ENCODE measurements at places on chromosomes 11 and 22.

- DNase-seq: no peak
These were observed 16.7 kb upstream of the CARD18 start for GRCh38 chr11:105156231-105156630.

GRCh38 chr11:62905296-62905695 is 15.9 kb downstream of the CHRM1 start:
- no peak for DNase-seq

GRCh38 chr11:67401495-67402191 is at the start of gene PPP1CA:
Gene PPP1CA, minus strand, starts transcription at chr11:67401858. Its CDS starts 76 bp downstream, at chr11:67401782.
- peak; percentile 62 for DNase-seq

- DNase-seq: no peak
These were observed 10.1 kb upstream of the VSIG10L2 start for GRCh38 chr11:125935618-125936199.

DNA sequence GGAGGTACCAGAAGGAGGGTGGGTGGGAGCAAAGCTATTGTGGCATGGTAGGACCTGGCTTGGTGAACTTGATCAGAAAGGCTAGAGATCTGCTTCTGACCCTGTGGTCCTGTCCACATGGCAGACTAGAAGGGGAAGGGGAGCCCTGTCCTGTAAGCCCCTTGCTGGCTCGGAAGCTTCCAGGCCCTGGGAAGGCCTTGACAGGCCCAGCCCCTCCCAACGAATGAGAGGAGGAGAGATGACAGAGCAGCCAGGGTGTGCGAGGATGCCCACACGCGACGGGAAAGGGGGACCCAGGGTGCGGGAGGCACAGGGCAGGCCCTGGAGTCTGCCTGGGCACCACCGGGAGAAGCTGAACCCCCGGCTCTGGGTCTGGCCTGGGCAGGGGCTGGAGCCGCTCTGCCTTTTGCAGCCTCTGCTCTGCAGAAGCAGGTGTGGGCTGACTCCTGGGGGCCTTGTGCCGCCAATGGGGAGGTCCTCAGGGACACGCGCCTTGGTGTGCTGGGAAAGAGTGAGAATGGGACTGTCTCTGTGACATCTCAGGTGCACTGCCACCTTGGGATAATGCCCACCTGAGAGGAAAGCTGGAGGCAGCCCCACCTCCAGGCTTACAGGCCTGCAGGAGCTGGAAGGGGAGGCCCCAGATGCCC is 1447.5 kb downstream of the BRD1 start:
- DNase-seq: no peak

- no peak for DNase-seq
These were observed 14.8 kb upstream of the MPPED1 start for GRCh38 chr22:43396934-43397457.

DNA sequence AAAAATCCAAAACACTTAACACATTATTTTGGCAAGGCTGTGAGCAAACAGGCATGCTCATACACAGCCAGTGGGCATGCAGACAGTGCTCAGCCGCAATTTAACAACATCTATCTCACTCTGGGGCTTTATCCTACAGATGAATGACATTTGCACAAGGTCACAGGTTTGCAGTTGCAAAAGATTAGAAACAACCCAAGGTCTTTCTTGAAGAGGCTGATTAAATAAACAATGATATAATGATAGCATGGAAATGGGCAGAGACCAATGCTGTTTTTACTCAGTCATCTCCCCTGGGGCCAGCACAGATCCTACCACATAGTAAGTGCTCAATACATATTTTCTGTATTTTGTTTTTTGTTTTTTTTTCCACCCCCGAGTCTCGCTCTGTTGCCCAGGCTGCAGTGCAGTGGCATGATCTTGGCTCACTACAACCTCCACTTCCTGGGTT is 9.4 kb downstream of the A4GALT start:
- DNase-seq: no peak

DNA sequence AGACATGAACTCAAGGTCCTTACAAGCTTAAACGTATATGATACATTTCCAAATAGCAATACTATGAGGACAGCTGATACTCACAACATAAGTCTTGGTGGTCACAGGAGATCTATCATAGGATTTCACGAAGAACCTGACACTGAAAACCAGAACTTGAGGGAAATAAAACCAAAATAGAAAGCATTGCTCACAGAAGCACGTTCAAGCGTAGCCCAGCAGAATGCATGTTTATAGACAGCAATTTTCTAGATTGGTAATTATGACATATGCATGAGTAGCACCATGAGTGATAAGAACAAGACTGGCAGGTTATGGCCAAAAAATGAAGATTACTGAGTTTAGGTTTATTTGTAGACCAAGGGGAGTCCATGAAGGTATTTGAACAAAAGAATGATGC is 243.5 kb downstream of the ETS1 start:
- no peak for DNase-seq

GRCh38 chr11:125446279-125446678 is 49.8 kb downstream of the FEZ1 start:
- no peak for DNase-seq

GRCh38 chr22:44427611-44428470 is 70.2 kb downstream of the RTL6 start:
- DNase-seq: no peak

DNA sequence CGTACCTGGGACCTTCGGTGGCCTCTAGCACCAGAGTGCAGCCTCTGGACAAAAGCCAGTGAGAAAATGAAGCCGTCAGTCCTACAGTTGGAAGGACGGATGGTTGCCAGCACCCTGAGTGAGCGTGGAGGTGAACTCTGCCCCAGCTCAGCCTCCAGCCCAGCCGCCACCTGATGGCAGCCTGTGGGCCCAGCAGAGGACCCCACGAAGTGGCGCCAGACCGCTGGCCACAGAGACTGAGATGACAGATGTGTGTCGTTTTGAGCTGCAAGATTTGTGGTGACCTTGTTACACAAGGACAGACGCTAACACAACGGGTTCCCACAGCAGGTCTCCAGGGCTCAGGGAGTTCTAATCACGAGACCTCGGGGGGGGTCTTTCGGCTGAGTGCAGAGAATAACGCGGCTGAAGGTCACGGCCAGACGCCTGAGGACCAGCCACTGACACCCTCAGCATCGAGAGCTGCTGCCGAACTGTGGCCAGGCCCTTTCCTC is 75.0 kb downstream of the BRD1 start:
- no peak for DNase-seq

- DNase-seq: no peak
These were observed 399.1 kb upstream of the DDI1 start for GRCh38 chr11:103637295-103637694.

- no peak for DNase-seq
These were observed 43.8 kb downstream of the TRIOBP start for GRCh38 chr22:37740455-37741311.

DNA sequence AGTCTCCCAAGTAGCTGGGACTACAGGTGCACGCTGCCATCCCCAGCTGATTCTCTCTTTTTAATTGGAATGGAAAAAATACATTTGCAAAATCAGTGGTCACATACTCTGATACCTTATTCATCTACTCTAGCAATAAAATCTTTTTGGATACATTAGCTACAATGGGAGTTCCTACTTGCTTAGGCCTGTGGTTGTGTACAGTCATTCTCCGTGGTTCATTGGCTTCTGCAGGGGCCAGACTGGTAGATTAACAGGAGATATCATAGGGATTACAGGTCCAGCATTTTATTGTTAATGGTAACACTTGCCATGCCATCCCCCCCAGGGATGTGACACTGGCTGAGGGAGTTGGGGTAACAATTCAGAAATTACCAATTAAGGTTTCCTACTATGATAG is 140.0 kb downstream of the ADAMTS15 start:
- DNase-seq: no peak

DNA sequence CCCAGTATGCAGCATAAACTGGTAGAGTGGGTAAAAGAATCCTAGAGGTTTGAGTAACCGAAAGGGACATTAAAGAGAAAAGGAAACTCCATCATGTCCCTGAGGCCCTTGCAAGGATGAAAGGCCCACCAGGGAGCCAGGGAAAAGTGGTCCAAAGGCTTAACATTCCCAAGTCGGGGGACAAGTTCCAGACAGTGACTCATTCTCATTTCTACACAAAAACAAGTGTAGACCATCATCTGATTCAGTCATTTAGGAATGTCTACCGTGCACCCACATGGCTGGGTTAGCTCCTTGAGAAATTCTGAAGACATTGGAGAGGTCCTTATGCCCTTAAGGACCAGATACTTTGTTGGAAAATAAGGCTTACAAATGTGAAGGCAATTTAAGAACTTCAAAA is 4.8 kb upstream of the NOX4 start:
- no peak for DNase-seq

GRCh38 chr11:41845066-41845465 is 385.6 kb upstream of the LRRC4C start:
- DNase-seq: no peak

DNA sequence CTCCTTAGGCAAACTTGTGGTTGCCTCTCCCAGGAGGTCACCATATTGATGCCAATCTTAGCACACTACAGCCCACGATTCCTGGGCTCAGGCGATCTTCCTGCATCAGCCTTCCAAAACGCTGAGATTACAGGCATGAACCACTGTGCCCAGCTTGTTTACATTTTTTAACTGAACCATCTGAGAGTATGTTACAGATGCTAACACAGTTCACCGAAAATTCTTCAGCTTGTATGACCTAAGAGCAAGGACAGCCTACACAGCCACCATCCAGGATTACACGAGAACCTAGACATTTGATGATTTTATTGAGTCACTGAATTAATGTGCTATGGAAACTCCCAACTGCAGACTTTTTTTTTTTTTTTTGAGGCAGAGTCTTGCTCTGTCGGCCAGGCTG is 5.8 kb upstream of the LGALS1 start:
- DNase-seq: no peak

GRCh38 chr11:20474882-20475517 is 87.5 kb downstream of the PRMT3 start:
- no peak for DNase-seq

DNA sequence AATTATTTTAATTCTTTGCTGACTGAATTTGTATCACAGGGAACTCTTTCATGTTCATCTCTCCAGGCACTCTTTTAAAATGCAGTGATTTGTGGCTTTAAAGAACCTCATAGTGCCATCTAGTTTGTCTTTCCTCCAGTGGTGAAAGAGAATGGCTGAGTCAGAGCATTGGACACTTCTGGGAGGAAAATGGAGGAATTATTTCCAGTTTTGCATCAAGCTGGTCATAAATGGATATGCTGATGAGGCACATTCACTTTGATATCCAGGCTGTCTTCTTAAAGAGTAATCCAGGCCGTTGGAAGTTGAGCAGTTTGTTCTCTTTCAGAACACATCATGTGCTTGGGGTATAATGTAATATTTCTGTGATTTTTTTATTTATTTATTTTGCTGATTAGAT is 273.7 kb downstream of the DDX10 start:
- DNase-seq: no peak

DNA sequence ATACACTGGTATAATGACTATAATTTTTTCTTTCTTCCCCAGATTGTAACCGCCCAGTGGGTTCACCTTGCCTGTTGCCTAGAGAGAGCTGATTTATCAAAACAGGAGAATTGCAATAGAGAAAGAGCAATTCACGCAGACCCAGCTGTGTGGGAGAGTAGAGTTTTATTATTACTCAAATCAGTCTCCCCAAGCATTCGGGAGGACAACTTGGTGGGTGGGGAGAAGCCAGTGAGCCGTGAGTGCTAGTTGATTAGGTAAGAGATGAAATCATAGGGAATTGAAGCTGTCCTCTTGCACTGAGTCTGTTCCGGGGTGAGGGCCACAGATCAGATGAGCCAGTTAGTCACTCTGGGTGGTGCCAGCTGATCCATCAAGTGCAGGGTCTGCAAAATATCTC is 73.2 kb downstream of the SLC35F2 start:
- no peak for DNase-seq

DNA sequence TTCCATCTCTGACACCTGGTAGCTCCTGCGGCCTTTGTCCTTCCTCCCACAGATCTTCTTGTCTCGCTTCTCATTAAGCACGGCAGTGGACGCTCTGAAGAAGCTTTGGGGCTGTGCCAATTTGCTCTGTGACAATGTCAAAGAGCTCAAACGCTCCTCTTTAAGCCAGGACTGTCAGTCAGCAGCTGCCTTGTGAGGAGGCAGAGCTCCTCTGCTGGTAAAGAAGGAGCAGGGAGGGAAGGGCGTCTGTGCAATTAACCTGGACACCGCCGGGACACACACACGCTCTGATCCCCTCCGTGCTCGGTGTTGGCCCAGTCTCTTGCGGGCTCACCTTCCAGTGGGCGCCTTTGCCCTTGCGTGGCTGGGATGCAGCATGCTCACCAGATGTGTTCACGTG is 373.9 kb downstream of the BRD1 start:
- no peak for DNase-seq

GRCh38 chr11:111336582-111337256 is 38.4 kb downstream of the POU2AF3 start:
- no peak for DNase-seq

- no peak for DNase-seq
These were observed 879.9 kb upstream of the TENM4 start for GRCh38 chr11:80320765-80321164.

GRCh38 chr11:126433244-126433846 is 77.9 kb downstream of the ST3GAL4 start:
- DNase-seq: no peak

GRCh38 chr22:46613606-46614021 is 6.6 kb upstream of the GRAMD4 start:
- no peak for DNase-seq

DNA sequence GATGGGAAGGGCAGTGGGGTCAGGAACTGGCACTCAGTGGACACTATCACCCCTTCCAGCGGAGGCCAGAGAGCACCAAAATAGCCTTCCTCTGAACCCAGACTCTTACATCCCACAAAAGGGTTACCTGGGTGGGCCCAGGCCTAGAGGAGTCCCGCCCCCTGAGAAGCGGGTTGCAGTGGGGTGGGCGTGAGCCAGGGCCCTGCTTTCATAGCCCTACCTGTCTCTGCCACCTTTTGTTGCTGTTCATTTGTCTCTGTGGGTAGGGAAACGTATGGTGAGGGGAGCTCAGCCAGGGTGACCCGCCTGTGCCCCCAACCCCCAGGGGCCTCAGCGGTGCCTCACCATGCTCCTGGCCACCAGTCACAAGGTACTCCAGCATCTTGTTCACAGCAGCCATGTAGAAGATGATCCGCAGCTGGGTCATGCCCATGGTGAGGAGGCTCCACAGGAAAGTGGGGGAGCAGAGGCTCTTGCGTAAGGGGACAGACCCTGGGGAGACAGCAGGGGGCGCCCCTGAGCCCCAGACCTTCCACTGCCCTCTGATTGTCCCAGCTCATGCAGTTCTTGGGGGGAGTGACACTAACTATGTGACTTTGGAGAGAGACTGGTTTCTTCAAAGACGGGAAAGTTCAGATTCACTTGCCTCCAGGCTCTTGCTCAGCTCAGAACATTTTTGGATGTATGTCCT is 24.0 kb downstream of the SLC43A1 start:
- no peak for DNase-seq

DNA sequence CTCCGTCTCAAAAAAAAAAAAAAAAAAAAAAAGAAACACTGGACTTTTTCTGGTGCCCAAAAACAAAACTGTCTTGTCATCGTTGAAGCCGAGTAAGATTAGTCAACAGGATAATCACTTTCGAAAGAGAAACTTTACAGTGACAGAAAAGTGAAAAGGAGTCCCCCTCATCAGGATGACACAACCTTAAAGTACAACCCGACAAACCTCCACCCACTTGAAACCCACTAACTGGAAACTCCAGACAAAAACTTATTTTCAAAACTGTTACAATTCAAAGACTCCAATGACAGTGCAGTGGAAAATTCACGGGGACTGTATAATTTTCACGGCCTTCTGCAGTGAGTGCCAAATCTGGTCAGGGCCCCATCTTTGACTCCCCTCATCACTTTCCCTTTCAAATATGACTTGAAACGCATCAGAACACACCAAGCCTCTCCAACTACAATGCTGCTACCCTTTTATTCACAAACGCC is 1.3 kb downstream of the DENND5A start:
- no peak for DNase-seq
